Activated T-helper 1 cell treated with anti-CD3 and anti-CD28 coated beads, Interleukin-2, amount 50 U/mL, for 16 hours (primary cell): ENCODE measurements at places on chromosomes 2 and 18.

DNA sequence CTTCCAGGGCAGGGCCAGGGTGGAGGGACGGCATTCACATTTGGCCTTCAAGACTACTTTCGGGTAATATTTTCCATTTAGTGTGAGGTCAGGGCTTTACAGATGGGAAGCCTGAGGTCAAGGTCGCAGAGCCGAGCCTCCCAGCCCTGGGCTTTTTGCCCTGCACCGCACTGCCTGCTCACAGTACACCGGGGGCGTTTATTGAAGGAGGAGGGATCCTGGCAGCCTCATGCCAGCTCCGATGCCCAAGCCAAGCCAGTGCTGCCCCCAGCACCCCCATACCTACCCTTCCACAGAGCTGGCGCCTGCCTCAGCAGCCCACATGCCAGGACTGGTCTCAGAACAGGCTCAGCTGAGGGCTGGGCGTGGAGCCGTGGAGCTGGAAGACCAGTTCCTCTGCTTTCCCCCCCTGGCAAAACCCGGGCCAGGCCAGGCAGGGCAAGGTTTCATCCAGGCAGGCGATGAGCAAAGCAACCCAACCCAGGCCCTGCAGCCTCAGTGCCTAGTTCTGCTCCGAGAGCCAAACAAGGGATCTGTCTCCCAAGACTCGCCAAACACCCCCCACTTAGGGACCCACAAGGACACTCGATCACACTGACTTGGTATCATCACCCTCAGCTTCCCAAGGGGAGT, 11.9 kb downstream of the SDC1 start:
- DNase-seq: no peak

- no peak for DNase-seq
Measured at GRCh38 chr2:109352898-109353689, 224.1 kb downstream of the SH3RF3 start.

- DNase-seq: no peak
Measured at GRCh38 chr2:199040522-199040921, 417.2 kb downstream of the SATB2 start.

- no peak for DNase-seq
Measured at GRCh38 chr2:43349904-43350303, 123.5 kb upstream of the ZFP36L2 start.

DNA sequence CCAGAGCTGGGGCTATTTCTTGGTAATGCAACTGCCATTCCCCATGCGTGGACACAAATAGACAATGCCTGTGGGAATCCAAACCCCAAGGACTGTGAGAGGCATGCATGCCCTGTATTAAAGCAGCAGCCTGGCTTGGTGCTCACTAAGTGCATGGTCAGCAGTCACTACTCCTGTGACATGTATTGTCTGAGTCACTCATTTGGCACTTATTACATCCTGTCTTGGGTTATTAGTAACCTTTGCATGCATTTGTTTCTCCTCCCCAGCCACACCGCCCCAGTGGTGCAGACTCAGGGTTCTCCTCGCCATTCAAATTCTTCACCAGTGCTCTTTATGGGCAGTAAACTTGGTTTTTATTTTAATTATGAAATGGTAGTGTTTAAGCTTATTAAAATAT, 30.2 kb downstream of the PRKCE start:
- no peak for DNase-seq

- no peak for DNase-seq
Measured at GRCh38 chr2:167689444-167689843, 558.0 kb downstream of the STK39 start.
